ENCODE measurements at places on chromosomes 1 and 21.

DNA sequence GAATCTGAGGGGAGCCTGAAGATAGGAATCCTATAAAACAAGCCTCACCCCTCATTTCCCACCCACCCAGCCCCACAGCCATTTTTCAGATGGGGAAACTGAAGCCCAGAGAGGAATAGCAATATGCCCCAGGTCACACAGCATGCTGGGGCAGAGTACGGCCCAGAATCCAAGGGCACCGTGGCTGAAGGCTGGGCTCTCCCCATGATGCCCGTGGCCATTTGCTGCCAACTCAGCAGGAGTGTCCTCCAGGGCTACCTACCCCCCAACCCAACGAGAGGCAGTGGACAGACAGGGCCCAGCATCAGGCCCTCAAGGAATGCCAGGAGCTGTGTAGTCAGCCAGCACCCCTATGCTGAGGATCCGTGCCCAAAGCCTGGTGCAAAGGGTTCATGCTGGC lies 8.5 kb downstream of the COL16A1 start:
- DNase-seq: no peak

- no peak for DNase-seq
These were observed 261.5 kb downstream of the GPATCH2 start for GRCh38 chr1:217369271-217369981.

- DNase-seq: no peak
These were observed 6.8 kb downstream of the SEMA4A start for GRCh38 chr1:156160000-156160742.

DNA sequence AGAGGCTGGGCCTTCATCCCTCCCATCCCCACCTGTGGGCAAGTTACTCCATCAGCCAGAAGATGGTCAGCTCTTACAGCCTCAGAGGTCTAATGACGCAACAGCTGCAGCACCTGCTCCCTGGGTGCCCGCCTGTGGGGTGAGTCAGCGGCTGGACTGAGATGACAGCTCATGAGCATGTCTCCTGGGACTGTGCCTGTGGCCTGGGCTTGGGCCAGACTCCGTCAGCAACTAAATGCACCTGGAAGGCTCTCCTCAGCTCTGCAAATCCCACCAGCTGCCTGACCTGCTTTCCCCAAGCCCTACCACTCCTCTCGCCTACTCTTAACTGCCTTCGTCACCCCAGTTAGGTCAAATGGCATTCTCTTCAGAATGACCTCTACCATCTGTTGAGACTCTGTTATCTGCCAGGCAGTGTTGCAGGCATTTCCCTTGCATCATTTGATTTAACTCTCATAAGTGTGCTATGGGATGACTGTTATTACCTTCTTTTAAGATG lies 47.7 kb downstream of the ETS2 start:
- peak; percentile 76 for DNase-seq

- peak; percentile 34 for DNase-seq
These were observed 4.9 kb upstream of the ATXN7L2 start for GRCh38 chr1:109478806-109479205.

DNA sequence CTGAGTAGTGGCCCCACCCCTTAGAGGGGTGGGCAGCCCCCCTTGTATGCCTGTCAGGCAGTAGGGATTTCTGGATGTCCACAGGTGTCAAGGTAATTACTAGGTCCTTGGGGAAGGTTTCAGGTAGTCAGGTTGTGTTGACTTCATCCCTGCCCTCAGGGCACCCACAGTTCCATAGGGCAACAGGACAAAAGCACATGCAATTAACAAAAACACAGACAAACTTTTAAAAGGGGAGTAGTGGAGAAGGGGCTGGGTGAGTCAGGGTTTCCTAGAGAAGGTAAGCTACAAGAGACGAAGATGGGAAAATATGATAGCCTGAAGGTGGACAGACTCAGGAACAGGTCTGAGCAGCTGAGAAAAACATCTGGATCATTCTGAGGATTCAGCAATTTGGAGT lies 14.1 kb downstream of the KRTCAP2 start:
- DNase-seq: no peak

DNA sequence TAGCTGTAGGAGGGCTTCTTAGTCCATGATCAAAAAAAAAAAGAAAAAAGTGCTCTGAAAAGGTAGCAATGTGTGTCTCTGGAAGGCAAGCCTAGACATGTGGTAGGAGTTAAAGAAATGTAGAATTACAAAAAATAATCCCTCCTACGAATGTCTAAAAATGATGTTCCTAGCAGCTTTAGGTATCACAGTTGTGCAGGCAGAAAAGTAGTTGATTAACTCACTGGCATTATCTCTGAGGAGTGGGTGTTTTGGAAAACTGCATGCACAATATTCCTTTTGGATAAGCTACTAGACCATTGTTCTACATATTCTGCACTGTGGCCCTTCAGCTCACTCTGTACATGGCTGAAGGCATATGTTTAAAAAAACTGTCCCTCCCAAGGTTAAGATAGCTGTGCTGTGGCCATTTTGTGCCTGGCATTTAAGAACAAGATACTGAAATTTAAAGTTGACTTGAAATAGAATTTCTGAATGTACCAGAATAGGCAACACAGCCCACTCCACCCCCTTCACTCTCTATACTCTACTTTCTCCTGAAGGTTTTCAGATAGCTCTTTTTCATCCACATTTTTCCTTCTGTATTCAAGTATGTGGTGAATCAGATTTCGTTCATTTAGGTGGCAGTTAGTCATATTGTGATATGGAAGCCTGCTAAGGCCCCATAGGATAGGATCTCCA lies 463.9 kb upstream of the LRRC7 start:
- DNase-seq: no peak

DNA sequence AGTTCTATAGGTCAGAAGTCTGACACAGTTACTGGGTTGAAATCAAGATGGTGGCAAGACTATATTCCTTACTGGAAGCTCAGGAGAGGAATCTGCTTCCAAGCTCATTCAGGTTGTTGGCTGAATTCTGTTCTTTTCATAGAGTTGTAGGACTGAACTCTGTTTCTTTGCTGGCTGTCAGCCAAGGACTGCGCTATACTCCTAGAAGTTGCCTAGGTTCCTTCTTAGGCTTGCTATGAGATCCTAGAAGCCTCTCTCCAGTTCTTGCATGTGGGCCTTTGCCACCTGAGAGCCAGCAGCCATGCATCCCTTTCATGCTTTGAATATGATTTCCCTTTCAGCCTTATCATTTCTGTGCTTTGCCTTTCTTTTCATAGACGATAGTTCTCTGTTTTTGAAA lies 176.4 kb downstream of the RPS6KC1 start:
- DNase-seq: no peak

DNA sequence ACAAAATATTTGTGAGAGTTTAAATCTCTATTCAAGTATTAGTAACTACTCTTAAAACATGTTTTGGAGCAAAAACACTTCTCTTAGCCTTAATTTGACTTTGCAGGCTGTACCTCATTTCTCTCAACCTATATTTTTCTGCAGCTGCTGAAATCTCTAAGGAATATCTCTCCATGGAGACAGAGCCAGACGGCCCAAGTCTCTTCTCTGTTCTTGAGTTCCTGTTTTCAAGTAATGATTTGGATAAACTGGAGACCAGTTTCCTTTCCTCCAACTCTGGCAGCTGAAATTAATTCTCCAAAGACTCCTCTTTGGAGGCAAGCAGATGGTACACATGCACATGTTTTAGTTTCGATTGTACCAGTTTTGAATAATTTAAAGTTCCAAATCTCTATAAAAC lies 659.7 kb upstream of the NEGR1 start:
- DNase-seq: no peak

- peak; percentile 64 for DNase-seq
These were observed 17.6 kb downstream of the GALNT2 start for GRCh38 chr1:230084408-230085177.

DNA sequence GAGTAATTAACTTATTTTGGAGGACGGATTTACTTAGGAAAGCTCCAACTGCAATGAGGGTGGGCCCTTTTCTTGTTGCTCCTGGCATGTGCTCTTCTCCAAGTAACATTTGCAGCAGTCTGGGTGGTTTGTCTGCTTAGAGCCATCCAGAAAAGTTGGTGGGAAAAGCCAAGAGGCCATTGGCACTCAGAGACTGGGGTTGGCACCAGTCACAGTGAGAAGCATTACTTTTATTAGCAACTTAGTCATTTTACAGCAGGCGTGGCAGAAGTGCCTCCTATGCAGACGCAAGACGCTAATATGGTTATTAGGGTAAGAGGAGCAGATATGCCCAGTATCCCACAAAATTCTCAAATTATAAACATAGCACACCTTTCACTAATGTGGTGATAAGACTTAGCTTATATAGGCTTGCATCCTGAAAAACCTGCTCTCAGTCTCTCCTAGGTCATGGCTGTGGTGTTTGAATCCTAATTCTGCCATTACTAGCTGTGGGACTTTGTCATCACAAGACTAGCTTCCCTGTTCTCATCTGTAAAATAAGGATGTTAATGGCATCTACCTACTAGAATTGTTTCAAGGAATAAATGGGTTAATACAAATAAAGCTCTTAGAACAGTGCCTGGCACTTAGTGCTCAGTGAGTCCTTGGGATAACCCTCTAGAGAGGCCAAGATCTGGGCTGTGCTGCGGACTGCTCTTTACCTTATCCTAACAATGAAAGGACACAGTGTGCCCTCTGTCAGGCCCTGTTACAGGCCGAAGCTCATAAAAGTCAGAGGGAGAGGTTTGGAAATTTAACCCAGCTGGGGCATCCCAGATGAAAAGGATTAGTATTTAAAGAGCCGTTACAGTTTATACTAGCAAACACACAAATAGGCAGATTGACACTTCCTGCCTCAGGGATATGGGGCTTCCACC lies 154.6 kb downstream of the ROR1 start:
- no peak for DNase-seq

- no peak for DNase-seq
These were observed 6.2 kb upstream of the TMEM200B start for GRCh38 chr1:29129916-29130315.

DNA sequence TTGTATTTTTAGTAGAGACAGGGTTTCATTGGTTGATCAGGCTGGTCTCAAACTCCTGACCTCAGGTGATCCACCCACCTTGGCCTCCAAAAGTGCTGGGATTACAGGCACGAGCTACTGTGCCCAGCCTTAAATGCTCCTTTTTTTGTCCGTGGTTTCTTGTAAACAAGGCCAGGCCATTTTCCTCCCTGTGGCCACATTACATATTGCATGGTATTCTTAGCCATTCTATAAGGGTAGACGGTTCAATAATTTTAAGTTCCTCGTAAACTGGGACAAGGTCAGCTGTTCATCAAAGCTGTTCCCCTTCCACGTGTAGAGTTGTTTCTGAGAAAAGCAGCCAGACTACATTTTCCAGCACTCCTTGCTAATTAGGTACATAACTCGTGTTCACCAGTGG lies 10.3 kb upstream of the LUZP1 start:
- no peak for DNase-seq

GRCh38 chr1:210910020-210910575 lies 223.8 kb downstream of the KCNH1 start:
- no peak for DNase-seq

DNA sequence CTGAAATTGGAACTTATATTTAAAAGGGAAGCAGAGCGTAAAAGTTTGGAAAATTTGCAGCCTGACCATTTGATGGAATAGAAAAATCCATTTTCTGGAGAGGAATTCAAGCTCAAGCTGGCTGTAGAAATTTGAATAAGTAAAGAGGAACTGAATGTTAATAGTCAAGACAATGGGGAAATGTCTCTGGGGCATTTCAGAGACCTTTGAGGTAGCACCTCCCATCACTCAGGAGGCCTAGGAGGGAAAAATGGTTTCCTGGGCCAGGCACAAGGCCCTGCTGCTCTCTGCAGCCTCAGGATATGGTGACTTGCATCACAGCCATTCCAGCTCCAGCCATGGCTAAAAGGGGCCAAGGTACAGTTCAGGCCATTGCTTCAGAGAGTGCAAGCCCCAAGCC lies 17.6 kb upstream of the TSHB start:
- DNase-seq: no peak

DNA sequence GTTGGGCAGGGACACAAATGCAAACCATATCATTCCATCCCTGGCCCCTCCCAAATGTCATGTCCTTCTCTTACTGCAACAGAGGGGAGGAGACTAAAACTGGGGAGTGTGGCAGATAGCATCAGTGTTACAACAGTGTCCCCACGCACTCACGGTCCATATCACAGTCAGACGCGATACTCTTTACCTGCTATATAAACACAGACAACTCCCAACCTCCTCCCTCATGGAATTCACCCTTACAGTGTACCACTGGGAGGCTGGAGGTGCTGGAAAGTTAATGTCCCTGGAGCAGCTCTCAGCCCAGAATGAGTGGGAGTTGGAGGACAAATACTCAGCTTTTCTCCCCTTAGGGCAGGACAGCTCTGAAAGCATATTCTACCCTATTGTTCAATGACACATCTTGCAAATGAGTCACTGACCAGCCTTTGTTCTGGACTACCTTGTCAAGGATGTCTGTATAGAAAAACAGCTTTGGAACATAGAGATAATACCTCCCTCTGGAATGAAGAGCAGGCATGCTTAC lies 445.9 kb downstream of the SETD4 start:
- DNase-seq: no peak

- no peak for DNase-seq
These were observed 7.7 kb upstream of the CD5L start for GRCh38 chr1:157849229-157849875.

- peak; percentile 14 for DNase-seq
These were observed 1388.1 kb downstream of the AMY1C start for GRCh38 chr1:105137543-105138457.

DNA sequence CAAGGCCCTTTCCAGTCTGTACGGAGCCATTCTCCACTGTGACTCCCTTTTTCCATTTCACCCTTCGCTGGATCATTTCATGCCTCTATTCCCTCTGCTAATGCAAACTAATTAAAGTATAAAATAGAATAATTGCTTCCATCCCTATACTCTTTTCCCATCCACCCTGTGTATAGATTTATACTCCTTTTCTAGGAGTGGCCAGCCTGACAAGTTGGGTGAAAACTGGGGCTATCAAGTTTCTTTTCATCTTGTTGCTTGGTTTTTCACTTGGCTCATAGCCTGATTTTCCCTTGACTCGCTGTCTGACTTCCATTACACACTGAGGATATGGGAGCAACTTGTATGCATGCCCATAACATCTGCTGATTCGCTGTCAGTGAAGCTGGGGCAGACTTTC lies 107.0 kb downstream of the PLXNA2 start:
- DNase-seq: no peak

- DNase-seq: peak; percentile 91
These were observed 1.7 kb upstream of the ZBTB7B start for GRCh38 chr1:155000726-155001424.

DNA sequence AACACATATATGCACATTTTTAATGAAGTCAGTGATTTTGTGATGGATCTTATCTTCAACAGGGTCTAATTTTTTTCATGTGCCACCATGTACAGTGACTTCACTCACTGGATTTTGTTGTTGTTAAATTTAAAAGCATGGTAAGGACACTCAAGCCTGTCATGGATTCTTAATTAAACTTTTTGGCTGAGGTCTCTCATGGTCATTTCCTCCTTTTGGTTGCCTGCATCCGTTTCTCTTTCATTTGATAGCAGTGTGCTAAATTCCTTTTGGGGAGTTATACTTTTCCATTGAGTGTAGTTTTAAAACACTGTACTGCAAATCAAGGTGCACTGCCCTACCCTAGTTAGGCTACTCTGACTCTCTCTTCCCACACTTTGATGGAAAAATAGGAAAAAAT lies 13.2 kb upstream of the CRB1 start:
- DNase-seq: no peak

- no peak for DNase-seq
These were observed 13.9 kb upstream of the RHOU start for GRCh38 chr1:228721407-228721806.

GRCh38 chr1:200130552-200130951 lies 103.0 kb downstream of the NR5A2 start:
- DNase-seq: no peak
